ENCODE measurements at places on chromosomes 7 and 10. TPM values are rescaled to one million over a fixed set of nuclear protein-coding genes. Genes with fewer than 3 reads are reported as not detected.

CHAT gene
- total RNA-seq = not detected

ZNF398 gene
- 9.4 TPM for total RNA-seq

FBH1 gene
- 51.7 TPM for total RNA-seq

WNT8B gene
- total RNA-seq = not detected

FAM25A gene
- not detected for total RNA-seq

GFRA1 gene
- 24.0 TPM for total RNA-seq

TNPO3 gene
- total RNA-seq = 45.9 TPM

TRAPPC14 gene
- total RNA-seq = 2.6 TPM

TRIP6 gene
- total RNA-seq = 25.6 TPM

CLDN12 gene
- total RNA-seq = 15.7 TPM

SPDYE9 gene
- not detected for total RNA-seq

SH2B2 gene
- total RNA-seq = 5.7 TPM

GIMAP4 gene
- 25.6 TPM for total RNA-seq

ABCB4 gene
- total RNA-seq = under 0.01 TPM

GNAT3 gene
- not detected for total RNA-seq

LRRN3 gene
- total RNA-seq = 5.2 TPM

TRPV6 gene
- not detected for total RNA-seq

EGR2 gene
- total RNA-seq = 3.7 TPM

ATOH7 gene
- total RNA-seq = not detected

ACTL6B gene
- not detected for total RNA-seq

DENND2A gene
- total RNA-seq = 32.4 TPM

NRAP gene
- 27.1 TPM for total RNA-seq

SAP25 gene
- not detected for total RNA-seq

TAC1 gene
- total RNA-seq = 1.6 TPM

LRRC18 gene
- total RNA-seq = under 0.01 TPM

KCNK18 gene
- not detected for total RNA-seq

BEND7 gene
- total RNA-seq = 6.8 TPM

MORN4 gene
- 1.0 TPM for total RNA-seq

PLEKHS1 gene
- 0.52 TPM for total RNA-seq

PEX1 gene
- 48.5 TPM for total RNA-seq

SPDYE2 gene
- total RNA-seq = not detected

TLX1 gene
- not detected for total RNA-seq

TLL2 gene
- total RNA-seq = 0.52 TPM

ZNF479 gene
- not detected for total RNA-seq

HOXA2 gene
- under 0.01 TPM for total RNA-seq

GRM3 gene
- total RNA-seq = under 0.01 TPM

OR2A12 gene
- total RNA-seq = not detected

DAGLB gene
- 19.3 TPM for total RNA-seq

OR2AE1 gene
- not detected for total RNA-seq

PRSS2 gene
- not detected for total RNA-seq

PITX3 gene
- 4.2 TPM for total RNA-seq

CAV1 gene
- total RNA-seq = 175 TPM

UNC5B gene
- 6.3 TPM for total RNA-seq

GOT1 gene
- total RNA-seq = 27.1 TPM

MMD2 gene
- total RNA-seq = not detected
